ENCODE measurements at places on chromosomes 12 and 14. TPM values are rescaled to one million over a fixed set of nuclear protein-coding genes. Genes with fewer than 3 reads are reported as not detected.

DNA sequence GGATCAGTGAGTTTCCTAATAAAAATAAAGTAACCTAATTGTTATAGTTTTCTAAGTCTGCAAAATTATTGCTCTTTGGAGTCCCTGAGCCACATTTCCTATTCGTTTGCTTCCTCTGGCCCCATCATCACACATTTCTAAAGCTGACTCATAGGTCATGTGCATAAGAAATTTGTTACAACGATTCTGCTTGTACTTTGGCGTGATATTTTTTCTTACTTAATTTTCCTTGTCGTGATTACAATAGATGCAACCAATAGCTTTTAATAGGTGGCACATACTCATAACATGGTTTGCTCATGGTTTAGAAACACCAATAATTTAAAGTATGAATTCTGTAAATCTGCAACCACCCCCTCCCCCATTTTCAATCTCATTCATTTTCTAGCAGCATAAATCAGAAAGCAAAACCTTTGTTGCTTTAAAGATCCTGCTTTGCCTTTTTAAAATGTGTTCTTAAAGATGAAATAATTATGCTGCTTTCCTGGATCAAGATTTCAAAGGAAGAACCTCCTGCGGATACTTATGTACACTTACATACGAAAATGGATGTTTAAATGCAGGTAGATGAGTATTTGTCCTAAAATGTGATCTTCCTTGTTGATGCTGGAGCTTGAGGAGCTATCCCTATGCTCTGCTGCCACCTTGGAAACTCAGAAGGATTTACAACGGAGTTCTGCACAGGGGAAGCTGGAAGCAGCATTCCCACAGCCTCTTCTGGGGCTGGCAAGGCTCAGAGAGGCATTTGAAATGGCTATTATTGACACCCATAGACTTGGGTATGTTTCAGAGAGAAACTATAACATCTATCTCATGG, 1.7 kb upstream of the FLRT2 start:
- peak overlapping the region; percentile 92 for H3K4me3 ChIP-seq
- peaks cover 26% of the 10 kb centered on the region for H3K4me1 ChIP-seq
- H3K36me3 ChIP-seq, result no peaks in the 10 kb centered on the region
- no peaks in the 10 kb centered on the region for H3K27me3 ChIP-seq
- DNase-seq, result peak; percentile 84

DNA sequence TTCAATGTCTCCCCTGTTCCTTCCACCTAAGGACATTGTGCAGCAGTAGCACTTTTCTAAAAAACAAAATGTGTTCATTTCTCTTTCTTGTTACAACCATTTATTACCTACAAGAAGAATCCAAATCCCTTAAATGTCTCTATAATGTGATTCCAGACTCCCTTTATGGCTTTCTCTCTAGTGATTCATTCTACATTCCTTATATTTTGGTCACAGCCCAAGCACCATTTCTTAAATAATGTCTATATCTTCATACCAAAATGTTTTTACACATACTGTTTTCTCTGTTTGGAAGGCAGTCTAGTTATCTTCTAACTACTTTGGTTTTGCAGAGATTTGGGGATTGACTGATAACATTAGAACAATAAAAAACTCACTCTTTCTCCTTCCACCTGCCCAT, 1037.3 kb upstream of the FLRT2 start:
- peaks cover 12% of the 10 kb centered on the region for H3K4me1 ChIP-seq
- no peak overlapping the region for H3K4me3 ChIP-seq
- H3K27me3 ChIP-seq, result no peaks in the 10 kb centered on the region
- no peaks in the 10 kb centered on the region for H3K36me3 ChIP-seq
- H3K27ac ChIP-seq, result no peak overlapping the region

DNA sequence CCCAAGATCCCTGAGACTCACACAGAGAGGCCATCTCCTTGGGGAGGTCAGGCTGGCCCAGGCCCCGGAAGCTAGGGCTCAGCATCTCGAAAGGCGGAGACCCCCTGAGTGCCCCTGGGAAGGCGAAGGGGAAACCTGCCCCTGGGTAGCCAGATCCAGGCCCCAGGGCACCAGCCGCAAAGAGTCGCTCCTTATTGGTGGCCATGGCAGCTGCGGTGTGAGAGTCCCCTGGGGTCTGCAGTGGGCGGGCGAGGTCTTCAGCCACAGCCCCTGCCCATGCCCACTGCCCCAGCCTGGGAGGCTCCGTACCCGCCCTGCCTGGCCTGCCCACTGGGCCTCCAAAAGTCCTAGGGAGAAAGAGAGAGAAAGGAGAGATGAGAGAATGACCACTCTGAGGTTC, 4.7 kb downstream of the RARG start:
- H3K4me3 ChIP-seq, result no peak overlapping the region
- peaks cover 61% of the 10 kb centered on the region for H3K4me1 ChIP-seq
- no peaks in the 10 kb centered on the region for H3K27me3 ChIP-seq
- peaks cover 4% of the 10 kb centered on the region for H3K36me3 ChIP-seq
- no peak for DNase-seq
- H3K27ac ChIP-seq, result no peak overlapping the region

DNA sequence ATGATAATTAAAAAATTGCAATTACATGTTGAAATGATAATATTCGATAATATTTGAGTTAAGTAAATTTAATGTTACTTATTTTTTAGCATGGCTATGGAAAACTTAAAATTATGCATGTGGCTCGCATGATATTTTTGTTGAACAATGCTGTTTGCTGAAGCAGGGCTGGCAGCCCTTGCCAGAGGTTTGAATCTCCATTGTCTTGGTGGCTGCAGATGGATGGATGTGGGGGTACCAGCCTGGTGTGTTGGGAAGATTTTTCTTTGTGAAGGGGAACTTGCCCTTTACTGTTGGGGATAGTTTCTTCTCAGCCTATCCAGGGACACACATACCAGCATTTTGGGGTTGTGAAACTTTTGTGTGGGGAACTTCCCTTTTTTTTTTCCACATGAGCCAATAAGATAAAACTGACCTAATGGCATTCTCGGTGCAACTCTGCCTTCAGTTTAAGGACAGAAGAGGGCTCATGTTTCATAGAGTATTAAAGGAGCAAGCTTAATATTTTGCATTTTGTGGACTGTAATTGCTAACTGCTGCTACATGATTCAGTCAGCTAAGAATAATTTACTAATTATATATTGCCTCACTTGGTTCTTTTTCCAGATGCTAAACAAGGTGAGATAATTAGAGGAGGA, 8.8 kb downstream of the RASSF3 start:
- peak overlapping the region; percentile 66 for H3K27ac ChIP-seq
- H3K4me1 ChIP-seq, result peaks cover 57% of the 10 kb centered on the region
- DNase-seq, result no peak
- H3K36me3 ChIP-seq, result no peaks in the 10 kb centered on the region
- no peak overlapping the region for H3K4me3 ChIP-seq
- no peaks in the 10 kb centered on the region for H3K27me3 ChIP-seq

DNA sequence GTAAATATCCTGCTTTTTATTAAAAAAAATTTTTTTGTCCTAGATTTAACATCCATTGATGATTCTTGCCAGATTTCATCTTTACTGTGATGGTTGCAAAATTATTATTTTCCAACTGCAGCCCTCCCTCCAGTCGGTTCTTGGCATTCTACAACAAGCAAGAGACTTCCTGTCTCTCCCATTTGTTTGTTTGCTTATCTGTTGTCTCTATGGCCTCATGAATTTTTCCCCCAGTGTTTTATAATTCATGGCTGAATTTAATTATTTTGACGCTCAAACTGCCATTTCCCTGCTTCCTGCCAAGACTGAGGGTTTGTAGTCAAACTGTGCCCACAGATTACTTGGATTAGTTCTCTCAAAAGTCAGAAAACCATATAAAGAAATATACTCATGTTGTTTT, 25.9 kb downstream of the CGRRF1 start:
- DNase-seq, result no peak
- no peak overlapping the region for H3K4me3 ChIP-seq
- H3K27me3 ChIP-seq, result no peaks in the 10 kb centered on the region
- H3K36me3 ChIP-seq, result peaks cover 30% of the 10 kb centered on the region

GRCh38 chr12:19409376-19409775, 29.9 kb upstream of the AEBP2 start:
- H3K4me1 ChIP-seq, result peaks cover 14% of the 10 kb centered on the region
- no peaks in the 10 kb centered on the region for H3K27me3 ChIP-seq
- no peak overlapping the region for H3K4me3 ChIP-seq
- no peaks in the 10 kb centered on the region for H3K36me3 ChIP-seq

- H3K36me3 ChIP-seq, result peaks cover 13% of the 10 kb centered on the region
- H3K27ac ChIP-seq, result peak overlapping the region; percentile 48
- peaks cover 15% of the 10 kb centered on the region for H3K4me1 ChIP-seq
- H3K4me3 ChIP-seq, result no peak overlapping the region
Measured at GRCh38 chr12:57342207-57342691, 88.6 kb downstream of the R3HDM2 start.

Gene CLEC4D
- total RNA-seq, result not detected

Gene IQSEC3
- total RNA-seq, result 0.37 TPM

Gene MYO1H
- not detected for total RNA-seq

Gene PTPRO
- 1.8 TPM for total RNA-seq

Gene C3AR1
- not detected for total RNA-seq

Gene FOXN3
- 120 TPM for total RNA-seq

Gene CFAP54
- 0.24 TPM for total RNA-seq

All from osteocyte (in vitro differentiated cells).